ENCODE measurements at places on chromosomes 5 and 9. TPM values are rescaled to one million over a fixed set of nuclear protein-coding genes. Genes with fewer than 3 reads are reported as not detected.

WDR38 gene
- 0.41 TPM for polyA plus RNA-seq

DNA sequence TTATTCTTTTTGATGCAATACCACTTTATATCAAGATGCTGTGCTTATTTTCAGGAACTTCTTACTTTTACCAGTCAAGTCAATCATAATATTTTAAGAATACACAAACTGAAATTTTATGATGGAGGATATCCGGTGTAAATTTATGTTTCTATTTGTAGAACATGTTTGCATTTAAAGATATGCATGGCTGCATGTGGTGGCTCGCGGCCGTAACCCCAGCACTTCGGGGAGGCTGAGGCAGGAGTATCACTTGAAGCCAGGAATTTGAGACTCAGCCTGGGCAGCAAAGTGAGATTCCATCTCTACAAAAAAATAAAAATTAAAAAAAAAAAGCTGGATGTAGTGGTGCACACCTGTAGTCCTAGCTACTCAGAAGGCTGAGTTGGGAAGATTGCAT, 73.5 kb upstream of the ALDH1A1 start:
- DNase-seq: no peak

GRCh38 chr5:169307646-169308045, 6.7 kb upstream of the SLIT3 start:
- DNase-seq: no peak

DNA sequence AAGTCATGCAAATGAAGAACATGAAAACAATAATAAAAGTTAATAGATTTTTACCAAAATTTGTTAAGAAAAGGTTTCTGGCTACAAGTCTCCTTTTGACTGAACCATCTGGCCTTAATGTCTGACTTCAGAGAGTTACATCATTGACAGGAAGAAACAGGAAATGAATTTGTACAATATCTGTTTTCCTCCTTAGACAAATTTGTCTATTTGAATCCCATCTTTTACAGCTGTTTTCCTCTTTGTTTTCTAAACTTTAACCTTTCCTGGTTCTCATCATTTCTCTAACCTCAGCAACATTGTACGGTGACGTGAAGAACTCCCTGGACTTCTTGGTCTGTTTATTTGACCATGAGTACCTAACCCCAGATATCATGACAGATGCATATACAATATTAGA, 567.5 kb upstream of the RIOK2 start:
- no peak for DNase-seq

FAM78A gene
- polyA plus RNA-seq: 3.7 TPM

- DNase-seq: no peak
These were observed 43.9 kb downstream of the AMBP start for GRCh38 chr9:114034196-114034595.

DNA sequence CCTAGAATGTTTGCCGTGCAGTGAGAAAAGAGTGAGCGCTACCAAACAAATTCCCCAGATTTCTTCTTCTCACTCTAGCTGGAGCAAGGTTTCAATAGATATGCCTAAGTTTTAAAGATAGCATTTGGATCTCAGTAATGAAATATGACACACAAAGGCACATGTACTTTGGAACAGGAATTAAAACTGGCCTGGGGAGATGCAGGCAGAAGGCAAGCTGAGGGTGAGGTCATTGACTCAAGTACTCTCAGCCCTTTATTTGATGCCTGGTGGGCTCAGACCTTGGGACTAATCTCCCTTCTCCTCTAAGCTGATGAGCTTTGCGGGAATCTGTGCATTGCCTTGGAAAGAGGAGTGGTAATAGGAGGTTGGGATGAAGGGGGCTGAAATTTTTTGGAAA, 323.3 kb upstream of the SLC30A5 start:
- no peak for DNase-seq

- DNase-seq: no peak
These were observed 129.2 kb downstream of the LIFR start for GRCh38 chr5:38426986-38427950.

GRCh38 chr5:140556438-140556837, 835 bp downstream of the SRA1 start:
- DNase-seq: no peak

DNA sequence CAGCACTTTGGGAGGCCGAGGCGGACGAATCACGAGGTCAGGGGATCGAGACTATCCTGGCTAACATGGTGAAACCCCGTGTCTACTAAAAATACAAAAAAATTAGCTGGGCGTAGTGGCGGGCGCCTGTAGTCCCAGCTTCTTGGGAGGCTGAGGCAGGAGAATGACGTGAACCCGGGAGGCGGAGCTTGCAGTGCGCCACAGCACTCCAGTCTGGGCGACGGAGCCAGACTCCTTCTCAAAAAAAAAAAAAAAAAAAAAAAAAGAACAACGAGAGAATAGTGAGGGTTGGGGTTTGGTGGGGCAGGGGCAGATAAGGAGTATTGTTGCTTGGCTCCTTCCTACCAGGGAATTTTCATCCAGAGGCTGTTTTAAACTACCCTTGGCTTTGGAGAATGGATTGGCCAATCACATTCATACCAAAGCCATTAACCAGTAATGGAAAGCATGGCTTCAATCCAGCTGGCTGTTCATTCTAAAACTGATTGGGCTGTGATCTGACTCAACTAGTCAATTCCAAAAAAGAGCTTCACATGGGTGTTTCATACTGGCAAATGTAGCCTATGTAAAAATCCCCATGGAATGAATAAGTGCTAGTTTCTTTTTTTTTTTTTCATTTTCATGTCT, 64.4 kb downstream of the PLCXD3 start:
- DNase-seq: no peak

Data from renal pelvis (tissue), 12 donors.